ENCODE measurements at places on chromosomes 11 and 22.

DNA sequence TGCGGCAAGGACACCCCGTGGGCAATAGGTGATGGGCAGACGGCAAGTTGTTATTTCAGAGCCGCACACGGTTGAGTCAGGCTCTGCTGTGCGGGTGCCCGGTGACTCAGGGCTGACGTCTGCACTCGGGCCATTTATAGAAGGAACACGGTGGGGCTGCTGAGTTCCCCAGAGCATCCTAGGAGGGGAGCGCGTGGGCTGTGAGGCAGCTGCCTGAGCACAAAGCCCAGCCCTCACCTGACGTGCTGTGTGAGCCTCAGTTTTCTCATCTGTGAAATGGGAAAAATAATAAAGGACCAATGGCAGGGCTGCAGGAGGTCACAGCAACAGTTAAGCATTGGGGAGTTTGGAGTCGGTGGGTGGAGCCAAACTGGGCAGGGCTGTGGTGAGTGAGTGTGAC is 11.3 kb upstream of the RHOD start:
- DNase-seq, result no peak

- DNase-seq, result no peak
Measured at GRCh38 chr22:29872144-29872893, 10.7 kb upstream of the MTMR3 start.

DNA sequence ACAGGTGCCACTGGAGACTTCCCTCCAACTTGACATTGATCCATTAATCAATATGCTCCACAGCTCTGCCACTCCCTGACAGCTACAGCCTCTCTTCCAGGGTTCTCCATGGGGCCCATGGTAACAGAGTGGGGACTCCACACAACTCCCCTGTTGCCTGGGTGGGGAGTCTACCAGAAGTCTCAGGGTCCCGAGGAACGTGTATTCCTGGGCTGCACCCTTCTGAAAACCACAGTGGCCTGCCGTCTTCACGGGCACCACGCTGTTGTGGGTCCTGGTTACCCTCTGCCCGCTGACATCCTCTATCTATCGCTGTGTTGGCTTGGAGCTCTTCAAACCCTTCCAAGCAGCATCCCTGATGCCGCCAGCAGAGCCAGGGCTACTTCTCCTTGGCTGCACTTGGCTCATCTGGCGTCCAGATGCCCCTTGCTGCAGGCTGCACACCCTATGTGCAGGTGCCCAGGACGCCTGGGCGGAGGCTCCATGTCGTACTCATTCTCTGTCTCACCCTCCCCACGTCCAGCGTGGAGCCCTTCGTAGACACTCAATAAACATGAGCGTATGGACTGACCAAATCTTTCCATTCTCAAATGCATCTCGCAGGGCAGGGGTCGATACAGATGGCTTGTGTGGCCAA is 1341.8 kb downstream of the TBC1D22A start:
- no peak for DNase-seq

GRCh38 chr11:69904161-69904973 is 85.2 kb upstream of the FGF3 start:
- DNase-seq, result no peak

DNA sequence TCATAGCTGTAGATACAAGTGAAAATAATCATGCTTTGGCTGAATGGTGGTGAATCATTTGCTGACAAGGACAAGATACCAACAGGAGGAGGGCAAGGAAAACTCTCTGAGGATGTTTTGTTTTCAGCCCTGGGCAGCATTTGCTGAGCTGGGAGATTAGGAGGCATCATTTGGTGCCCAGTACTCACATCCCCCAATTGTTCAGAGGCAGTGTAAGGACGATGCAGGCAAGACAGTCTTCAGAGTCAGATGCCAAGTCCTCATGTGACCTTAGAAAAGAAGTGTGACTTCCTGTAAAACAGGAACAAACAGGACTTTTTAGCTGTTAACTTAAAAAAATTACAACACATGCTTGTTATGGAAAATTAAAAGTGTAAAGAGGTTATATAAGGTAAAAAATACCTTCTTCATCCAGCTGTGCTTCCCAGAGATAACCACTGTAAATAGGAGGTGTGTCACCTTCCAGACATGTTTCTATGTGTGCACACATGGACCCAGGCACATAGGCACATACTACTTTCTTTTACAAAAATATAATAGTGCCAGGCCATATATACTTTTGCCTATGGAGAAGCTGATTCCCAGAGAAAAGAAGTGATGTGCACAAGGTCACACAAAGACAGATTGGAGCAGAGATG is 18.0 kb downstream of the CNTF start:
- no peak for DNase-seq

GRCh38 chr11:100825626-100826025 is 138.5 kb downstream of the ARHGAP42 start:
- DNase-seq, result no peak

DNA sequence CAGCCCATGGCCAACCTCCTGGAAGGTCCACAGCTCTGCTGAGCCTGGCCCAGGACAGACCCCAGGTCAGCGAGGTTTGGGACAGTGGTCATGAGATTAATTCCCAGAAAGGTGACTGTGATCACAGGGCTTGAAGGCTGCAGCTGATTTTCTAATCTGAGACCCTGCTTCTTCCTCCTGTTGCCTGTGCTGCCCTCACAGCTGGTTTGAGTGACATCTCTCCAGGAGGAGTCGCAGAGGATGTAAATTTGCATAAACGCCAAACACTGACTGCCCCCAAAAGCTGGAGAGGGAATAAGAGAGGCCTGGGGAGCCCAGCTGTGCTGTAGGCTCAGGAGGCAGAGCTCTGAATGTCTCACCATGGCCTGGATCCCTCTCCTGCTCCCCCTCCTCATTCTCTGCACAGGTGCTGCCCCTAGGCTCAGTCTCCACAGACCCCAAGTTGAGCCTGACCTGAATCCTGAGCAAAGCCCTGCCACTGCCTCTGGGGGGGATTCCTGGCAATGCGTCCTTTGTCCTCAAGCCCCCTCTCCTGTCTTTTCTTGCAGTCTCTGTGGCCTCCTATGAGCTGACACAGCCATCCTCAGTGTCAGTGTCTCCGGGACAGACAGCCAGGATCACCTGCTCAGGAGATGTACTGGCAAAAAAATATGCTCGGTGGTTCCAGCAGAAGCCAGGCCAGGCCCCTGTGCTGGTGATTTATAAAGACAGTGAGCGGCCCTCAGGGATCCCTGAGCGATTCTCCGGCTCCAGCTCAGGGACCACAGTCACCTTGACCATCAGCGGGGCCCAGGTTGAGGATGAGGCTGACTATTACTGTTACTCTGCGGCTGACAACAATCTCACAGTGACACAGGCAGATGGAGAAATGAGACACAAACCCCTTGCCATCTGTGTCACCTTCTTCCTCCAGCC is 23.8 kb downstream of the GGTLC2 start:
- no peak for DNase-seq

DNA sequence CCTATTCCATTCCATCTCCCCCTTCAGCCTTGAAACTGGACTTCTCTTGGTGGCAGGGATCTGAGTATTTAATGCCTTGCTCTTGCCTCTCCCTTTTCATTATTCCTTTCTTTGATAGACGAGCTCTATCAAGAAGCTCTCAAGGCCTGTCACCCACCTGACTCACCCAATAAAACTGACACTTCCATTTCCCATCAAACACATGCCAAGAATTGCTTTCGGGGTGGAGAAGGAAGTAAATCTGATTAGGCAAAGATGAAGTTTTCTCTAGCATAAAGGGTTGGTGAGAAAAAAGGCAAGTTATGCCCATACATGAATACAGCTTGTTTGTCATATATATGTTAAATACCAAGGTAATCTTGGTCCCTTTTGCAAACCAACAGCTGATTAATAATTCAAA is 34.9 kb upstream of the MYEOV start:
- no peak for DNase-seq

DNA sequence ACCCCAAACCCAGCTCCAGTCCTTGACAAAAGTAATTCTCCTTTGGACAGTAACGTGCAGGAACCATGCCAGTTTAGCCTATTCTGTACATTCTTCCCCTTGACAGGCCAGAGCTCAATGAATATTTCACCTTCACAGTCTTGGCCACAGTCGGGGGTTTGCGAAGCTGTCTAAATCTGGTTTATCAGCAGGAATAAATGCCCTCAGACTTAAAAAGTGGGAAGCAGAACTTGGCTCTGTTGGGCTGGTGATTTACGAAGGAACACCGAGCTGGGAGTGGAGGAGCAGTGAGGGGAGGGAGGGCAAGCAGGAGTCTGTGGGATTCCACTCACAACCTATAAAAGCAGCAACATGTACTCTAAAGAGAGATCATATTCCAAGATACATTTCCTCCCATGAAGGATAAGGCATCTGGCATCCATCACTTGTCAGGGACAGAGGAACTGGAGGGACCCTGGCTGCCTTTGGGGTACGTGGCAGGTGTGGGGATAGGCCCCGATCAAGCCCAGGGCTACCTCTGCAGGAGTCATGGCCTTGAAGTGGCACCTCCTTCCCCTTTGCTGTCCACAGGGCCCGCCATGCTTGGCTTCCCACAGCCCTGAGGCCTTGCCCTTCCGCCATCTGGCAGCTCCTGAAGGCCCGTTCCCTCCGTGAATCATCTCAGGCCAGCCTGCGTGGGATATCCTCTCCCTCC is 154.3 kb downstream of the ADAMTS15 start:
- no peak for DNase-seq

GRCh38 chr11:61587541-61587941 is 6.7 kb upstream of the SYT7 start:
- DNase-seq, result no peak

GRCh38 chr11:42047637-42048555 is 588.4 kb upstream of the LRRC4C start:
- no peak for DNase-seq

DNA sequence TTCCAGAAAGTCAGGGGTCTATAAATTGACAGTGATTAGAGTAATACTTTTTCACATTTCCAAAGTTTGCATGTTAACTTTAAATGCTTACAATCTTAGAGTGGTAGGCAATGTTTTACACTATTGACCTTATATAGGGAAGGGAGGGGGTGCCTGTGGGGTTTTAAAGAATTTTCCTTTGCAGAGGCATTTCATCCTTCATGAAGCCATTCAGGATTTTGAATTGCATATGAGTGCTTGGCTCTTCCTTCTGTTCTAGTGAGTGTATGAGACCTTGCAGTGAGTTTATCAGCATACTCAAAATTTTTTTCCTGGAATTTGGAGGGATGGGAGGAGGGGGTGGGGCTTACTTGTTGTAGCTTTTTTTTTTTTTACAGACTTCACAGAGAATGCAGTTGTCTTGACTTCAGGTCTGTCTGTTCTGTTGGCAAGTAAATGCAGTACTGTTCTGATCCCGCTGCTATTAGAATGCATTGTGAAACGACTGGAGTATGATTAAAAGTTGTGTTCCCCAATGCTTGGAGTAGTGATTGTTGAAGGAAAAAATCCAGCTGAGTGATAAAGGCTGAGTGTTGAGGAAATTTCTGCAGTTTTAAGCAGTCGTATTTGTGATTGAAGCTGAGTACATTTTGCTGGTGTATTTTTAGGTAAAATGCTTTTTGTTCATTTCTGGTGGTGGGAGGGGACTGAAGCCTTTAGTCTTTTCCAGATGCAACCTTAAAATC is 5.3 kb downstream of the MALAT1 start:
- no peak for DNase-seq

DNA sequence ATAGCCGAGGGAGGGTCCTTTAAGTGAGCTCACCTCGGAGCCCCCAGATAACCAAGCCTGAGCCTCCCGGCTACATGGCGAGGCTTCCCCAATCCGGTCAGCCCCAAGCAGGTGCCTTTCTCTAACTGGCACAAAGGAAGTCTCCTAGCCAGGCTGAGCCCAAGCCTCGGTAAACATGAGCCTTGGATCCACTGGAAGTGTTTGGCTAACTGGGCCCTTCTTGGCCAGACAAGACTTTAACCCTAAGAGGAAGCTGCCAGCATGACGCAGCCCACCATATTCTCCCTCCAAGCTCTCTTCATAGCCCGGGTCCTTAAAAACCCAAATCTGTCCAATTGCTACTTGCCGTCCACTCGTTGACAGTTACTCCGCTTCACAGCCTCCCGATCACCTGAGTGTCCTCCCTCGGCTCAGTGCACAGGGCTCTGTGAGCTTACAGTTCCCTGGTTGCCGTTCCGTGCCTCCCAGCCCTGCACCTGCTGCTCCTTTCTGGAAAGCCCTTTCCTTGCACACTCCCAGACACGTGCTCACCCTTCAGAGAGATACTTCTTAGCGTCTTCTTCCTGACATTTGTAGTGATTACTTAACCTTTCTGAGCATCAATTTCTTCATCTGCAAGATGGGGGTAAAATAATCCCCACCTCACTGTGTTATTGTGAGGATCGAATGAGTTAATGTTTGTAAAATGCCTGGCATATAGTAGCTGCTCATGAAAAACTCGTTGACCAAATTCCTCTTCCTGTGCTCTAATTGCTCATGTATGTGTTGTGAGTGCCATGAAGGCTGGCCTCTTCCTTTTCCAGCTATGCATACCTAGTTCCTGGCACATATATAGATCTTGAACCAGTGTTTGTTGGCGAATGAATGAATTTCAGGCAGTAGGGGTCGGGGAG is 25.6 kb downstream of the TXN2 start:
- DNase-seq, result no peak

DNA sequence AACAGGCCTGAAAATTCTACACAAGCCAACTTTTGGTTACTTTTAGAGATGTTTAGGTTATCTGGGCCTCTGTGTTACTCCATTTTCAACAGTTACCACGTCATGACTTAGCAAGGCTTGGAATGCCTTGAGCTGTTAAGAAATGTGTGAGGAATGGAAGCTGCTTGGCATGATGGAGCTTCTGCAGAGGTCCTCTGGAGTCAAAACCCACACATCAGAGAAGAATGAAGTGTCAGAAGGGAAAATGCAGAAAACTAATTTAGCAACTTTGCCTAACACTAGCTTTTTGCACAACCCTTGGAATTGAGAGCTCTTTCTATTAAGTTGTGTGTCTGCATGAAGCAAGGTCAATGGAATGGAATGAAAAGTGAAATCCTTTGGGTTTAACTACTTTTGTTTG is 27.4 kb downstream of the FAT3 start:
- DNase-seq, result no peak

DNA sequence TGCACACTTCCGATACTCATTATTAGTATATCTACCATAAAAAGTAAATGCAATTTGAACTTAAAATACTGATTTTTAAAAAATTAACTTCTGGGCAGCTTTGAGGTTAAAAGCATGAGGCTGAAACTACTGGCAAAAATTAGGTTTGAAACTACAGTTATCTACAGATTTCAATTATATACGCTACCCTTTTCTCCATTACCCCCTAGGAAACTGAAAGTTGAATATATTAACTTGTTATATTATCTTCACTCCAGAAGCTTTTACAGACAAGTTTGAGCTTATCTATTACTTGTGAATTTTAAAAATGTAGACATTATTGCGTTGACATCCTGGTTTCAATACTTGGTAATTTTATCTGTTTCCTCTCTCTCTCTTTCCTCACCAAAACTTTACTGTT is 96.7 kb upstream of the DDI1 start:
- DNase-seq, result no peak

DNA sequence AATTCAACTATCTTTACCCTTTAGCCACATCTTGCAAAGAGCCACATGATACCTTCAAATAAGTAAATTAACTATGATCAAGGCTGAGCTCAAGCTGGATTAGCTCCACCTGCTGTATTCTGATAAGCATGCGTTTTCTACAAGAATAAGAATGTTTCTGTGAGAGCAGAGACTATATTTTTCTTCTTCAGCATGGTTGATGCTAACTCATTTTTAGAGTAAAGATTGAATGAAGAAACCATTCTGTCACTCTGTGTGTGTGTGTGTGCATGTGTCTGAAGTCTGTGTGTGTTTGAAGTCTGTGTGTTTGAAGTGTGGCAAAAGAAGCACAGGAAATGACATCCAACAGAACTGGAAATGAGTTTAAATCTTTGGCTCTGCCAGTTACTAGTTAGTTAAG is 12.0 kb upstream of the LAYN start:
- peak; percentile 22 for DNase-seq

- DNase-seq, result no peak
Measured at GRCh38 chr11:43832536-43832935, 48.1 kb upstream of the ALKBH3 start.

All from Kasumi-1 (cell line).